ENCODE measurements at places on chromosomes 2 and 18.

DNA sequence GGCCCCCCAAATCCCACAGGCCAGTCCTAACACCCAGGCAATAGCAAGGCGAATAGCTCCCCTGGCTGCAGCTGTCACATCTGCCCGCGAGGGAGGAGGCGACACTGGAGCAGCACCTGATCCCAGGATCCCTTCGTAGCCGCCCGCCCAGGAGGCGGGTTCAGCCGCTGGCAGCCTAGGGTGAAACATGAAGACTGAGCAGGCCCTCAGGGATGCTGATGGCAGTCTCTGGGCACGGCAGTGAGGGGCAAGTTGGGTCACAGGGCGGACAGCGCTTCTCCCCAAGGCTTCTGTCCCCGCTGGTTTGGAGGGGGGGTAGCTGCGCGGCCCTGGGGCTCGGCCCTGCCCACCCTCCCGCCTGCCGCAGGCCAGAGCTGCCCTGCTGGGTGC lies 1.9 kb downstream of the DNMT3A start:
- DNase-seq: no peak

GRCh38 chr18:58549814-58550339 lies 79.0 kb downstream of the ALPK2 start:
- no peak for DNase-seq

DNA sequence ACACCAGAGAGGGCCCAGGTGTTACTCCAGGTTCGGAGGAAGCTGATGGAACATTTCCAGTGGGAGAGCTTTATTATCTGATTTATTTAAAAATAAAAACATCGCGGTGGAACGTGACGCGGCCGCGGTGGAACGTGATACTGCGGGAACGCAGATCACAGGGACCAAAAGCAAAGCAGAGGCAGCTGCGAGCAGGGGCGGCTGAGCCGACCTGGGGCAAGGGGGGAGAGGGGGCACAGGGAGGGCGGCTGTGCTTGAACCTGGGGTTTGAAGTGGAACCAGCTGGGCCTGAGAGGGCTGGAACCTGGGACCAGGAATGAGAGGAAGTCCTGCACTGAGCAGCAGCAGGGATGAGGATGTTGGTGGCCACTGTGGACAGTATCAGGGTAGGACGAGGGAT lies 583.5 kb upstream of the SALL3 start:
- DNase-seq: no peak

GRCh38 chr2:204191574-204191973 lies 255.0 kb downstream of the ICOS start:
- DNase-seq: no peak

DNA sequence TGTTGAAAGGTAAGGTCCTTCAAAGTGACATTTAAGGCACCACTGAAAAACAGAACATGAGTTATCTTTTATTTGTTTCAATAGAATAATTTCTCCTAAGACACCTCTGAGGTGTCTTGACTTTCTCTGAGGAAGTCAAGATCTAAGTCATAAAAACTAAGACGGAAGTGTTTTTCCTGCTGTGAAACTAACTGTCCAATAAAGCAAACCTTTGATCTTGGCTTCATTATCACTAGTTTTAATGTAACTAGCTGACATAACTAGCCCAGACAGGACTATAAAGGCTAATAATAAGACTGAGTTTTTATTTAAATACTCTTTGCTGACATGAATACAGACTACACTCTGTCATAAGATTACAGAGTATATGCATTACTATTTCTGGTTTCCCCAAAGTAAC lies 36.6 kb downstream of the INO80D start:
- no peak for DNase-seq

GRCh38 chr2:20604951-20605381 lies 45.9 kb downstream of the HS1BP3 start:
- DNase-seq: no peak

- no peak for DNase-seq
Observed at GRCh38 chr2:222499226-222499625, 74.9 kb downstream of the SGPP2 start.

Data from DND-41 (cell line).